DND-41 (cell line): ENCODE measurements at places on chromosomes 7 and 10.

- DNase-seq = peak; percentile 68
Measured at GRCh38 chr10:12042409-12042796, 206 bp downstream of the UPF2 start.

- DNase-seq = no peak
Measured at GRCh38 chr10:49353026-49353894, 42.6 kb downstream of the DRGX start.

DNA sequence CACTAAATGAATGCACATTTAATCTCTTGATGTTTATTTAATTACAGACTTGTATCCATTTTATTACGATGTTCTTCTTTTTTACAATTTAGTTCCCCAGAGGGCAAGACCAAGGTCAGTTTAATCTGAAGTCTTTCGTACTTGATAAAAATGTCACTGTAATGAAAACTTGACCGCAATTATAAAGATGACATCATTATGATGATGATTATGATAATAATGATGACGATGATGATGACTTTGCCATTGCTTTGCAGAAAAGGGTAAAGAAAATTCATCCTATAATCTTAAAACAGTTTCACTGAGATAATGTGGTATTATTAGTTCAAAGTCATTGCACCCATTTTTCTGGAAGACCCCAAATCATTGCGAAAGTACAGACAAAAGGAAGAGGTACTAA, 290.1 kb downstream of the NEBL start:
- DNase-seq = no peak

GRCh38 chr10:33180390-33180789, 154.1 kb downstream of the NRP1 start:
- DNase-seq = no peak

GRCh38 chr10:10817609-10818008, 200.1 kb upstream of the CELF2 start:
- no peak for DNase-seq

GRCh38 chr7:138063400-138063799, 12.9 kb upstream of the AKR1D1 start:
- DNase-seq = no peak

DNA sequence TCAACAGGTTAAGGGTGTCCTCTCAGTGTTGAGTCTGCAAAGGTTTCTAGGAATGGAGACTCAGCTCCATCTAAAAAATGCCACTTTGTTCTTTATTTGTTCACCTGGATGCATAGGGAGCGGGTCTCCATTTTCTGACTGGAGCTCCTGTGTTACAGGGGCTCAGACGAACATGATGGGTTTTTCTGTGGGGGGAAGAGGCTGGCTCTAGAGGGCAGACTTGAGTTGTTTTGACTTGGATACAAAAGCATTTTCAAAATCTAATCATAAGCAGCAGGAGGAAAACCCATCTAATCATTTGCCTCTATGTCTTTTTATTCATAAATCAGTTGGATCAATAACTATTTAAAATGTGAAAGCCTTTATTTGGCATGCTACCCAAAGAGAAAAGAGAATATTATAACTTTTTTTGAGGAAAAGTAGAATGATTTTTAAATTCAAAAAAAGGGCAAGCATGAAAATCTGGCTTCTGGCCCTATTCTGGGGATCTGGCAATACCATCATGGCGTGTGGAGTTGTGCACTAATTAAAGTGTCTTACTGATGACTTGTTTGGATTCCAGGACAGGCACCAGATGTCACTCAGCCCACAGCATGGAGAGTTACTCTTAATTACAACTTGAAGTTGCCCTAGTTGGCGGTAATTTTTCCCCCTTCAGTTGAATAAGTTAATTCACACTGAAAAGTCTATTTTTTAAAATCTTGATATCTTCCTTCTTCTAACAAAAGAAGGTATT, 594.9 kb downstream of the REEP3 start:
- DNase-seq = peak; percentile 5

GRCh38 chr10:89469517-89469916, 55.1 kb downstream of the IFIT5 start:
- DNase-seq = no peak

DNA sequence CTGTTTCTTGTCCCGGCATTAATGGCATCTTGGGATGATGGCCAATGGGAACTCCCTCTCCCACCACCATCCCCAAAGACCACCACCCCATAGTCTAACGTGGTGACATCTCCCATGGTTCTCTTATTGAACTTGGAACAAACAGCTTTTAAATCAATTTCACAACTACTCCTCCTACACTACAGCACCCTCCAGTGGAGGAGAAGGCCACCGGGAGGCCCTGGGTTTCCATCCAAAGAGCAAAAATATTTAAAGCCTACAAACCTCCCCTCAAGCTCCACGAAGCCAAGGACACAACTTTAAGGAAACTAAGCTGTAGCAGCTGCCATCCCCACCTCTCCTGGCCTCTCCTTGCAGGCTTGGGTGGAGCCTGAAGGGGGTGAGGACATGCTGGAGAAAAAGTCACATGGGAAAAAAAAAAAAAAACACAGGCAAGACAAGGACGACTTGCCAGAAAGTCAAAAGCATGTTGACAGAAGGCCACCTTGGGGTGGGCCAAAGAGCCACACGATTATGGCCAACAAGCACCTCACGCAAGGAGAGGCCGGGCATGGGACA, 94.0 kb upstream of the LANCL2 start:
- DNase-seq = no peak

DNA sequence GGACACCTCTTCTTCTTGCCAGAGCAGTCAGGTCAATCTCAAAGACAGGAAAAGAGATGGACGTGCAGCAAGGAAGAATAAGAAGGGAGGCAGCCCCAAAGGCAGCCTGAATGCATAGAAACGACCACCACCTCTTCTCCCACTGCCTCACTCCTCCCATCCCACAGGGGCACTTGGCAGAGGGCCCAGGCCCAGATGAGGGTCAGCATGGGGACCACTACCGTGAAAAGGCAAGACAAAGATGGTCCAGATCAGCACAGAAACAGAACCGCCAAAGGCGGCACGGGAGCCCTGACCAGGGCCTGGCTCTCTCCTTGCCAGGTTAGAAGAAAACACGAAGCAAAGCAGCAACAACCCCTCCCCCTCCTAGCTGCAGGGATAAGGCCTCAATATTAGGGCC, 1.9 kb upstream of the NDST2 start:
- DNase-seq = no peak

- no peak for DNase-seq
Measured at GRCh38 chr10:7168414-7168813, 242.4 kb downstream of the SFMBT2 start.
